ENCODE measurements at places on chromosomes 4 and X. TPM values are rescaled to one million over a fixed set of nuclear protein-coding genes. Genes with fewer than 3 reads are reported as not detected.

NEIL3 gene
- 0.91 TPM for total RNA-seq

KIAA0232 gene
- 25.0 TPM for total RNA-seq

- no peaks in the 10 kb centered on the region for H3K27me3 ChIP-seq
- H3K27ac ChIP-seq, result no peak overlapping the region
- no peaks in the 10 kb centered on the region for H3K4me1 ChIP-seq
- no peak for DNase-seq
Measured at GRCh38 chr4:22875587-22876257, 183.0 kb downstream of the GBA3 start.

DNA sequence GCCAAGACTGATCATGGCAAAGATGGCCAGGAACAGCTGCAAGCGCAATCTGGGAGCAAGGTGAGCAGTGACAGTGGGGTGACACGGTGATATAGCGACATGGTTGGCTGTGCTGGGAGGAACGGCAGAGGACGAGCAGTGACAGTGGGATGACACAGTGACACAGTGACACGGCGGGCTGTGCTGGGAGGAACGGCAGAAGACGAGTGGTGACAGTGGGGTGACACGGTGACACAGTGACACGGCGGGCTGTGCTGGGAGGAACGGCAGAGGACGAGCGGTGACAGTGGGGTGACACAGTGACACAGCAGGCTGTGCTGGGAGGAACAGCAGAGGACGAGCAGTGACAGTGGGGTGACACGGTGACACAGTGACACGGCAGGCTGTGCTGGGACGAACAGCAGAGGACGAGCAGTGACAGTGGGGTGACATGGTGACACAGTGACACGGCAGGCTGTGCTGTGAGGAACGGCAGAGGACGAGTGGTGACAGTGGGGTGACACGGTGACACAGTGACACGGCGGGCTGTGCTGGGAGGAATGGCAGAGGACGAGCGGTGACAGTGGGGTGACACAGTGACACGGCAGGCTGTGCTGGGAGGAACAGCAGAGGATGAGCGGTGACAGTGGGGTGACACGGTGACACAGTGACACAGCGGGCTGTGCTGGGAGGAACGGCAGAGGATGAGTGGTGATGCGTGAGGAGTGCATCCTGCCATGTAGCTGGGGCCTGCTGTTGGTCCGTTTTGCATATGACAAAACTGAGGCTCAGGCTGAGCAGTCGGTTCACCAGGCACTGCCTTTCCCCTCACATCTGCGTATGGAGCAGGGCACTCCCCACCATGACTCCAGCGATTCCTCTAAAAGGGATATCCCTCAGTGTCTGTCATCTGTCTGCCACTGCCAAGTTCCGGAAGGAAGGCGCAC, 36.0 kb upstream of the MXD4 start:
- H3K4me1 ChIP-seq, result no peaks in the 10 kb centered on the region
- H3K27ac ChIP-seq, result no peak overlapping the region
- peaks cover 6% of the 10 kb centered on the region for H3K27me3 ChIP-seq
- no peaks in the 10 kb centered on the region for H3K36me3 ChIP-seq

- H3K4me1 ChIP-seq, result peaks cover 17% of the 10 kb centered on the region
- H3K27me3 ChIP-seq, result no peaks in the 10 kb centered on the region
- H3K27ac ChIP-seq, result no peak overlapping the region
- no peak overlapping the region for H3K4me3 ChIP-seq
Measured at GRCh38 chr4:185235843-185236503, 26.6 kb downstream of the SNX25 start.
